Aorta (tissue), 5 donors: ENCODE measurements at places on chromosomes 7 and 10. TPM values are rescaled to one million over a fixed set of nuclear protein-coding genes. Genes with fewer than 3 reads are reported as not detected.

DNA sequence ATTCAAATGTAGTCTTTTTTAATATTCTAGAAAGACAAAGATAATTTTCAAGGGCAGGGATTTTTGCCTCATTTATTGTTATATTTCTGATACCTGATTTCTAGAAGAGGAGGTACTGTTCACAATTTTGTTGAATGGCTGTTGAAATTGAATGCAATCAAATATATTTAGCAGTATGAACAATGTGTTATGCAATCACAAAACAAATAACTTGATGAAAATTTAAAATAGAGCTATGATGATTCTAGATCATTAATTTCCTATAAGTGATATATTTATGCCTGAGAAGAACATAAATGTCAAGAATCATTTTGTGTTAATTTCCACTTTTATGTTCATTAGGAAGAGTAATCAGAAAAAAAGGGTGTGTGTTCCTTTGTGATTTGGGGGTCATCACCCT lies 114.6 kb upstream of the CNTNAP2 start:
- DNase-seq, result no peak

DNA sequence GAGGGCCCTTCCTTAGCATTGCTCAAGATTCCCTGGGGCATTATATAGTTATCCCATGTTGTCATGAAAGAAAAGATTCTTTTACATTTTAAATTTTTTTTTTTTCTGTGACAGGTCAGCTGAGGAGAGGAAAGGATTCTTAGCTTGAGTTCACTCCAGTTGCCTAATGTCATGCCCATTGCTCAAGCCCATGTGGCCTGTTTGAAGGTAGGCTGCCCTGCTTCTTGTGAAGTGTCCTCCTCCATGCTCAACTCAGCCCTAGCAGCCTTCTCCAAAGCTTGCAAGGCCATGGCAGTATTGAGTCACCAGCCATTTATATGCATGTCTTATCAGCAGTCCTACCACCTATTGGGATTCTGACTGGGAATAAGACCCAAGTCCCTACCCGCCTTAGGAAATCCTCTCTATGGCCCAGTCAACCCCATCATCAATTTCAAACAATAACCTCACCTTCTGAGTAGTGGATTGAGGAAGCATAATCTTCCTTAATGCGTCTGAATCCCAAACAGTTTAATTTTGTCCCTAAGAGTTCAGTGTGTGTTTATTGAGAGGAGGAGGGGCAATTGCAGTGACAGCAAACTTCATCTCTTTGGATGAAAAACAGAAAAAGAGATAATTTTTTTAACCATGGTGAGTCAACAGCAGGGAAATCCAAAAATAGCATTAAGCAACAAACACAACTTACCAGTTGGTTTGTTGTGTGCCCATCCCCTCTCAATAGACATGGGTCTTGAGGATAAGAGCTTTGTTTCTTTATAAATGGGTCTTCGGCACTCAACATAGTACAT lies 38.6 kb upstream of the WASL start:
- no peak for DNase-seq

- no peak for DNase-seq
Measured at GRCh38 chr7:75842836-75843446, 29.3 kb upstream of the CCL24 start.

GRCh38 chr10:118768041-118768919 lies 13.5 kb upstream of the CACUL1 start:
- no peak for DNase-seq

DNA sequence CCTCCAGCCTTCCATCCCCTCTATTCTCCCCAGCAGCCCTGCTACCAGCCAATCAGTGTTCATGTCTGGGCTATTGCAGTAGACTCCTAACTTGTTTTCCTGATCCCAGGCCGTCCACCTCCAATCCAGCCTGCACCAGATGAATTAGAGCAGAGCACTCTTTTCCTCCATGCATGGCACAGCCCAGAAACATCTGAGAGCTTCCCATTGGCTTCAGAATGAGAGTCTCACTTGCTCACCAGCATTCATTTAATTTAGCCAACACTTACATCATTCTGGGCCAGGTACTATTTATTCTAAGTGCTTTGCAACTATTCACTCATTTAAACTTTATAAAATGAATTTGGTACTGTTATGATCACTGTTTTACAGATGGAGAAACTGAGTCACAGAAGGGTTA lies 51.4 kb upstream of the DUSP5 start:
- DNase-seq, result no peak

DNA sequence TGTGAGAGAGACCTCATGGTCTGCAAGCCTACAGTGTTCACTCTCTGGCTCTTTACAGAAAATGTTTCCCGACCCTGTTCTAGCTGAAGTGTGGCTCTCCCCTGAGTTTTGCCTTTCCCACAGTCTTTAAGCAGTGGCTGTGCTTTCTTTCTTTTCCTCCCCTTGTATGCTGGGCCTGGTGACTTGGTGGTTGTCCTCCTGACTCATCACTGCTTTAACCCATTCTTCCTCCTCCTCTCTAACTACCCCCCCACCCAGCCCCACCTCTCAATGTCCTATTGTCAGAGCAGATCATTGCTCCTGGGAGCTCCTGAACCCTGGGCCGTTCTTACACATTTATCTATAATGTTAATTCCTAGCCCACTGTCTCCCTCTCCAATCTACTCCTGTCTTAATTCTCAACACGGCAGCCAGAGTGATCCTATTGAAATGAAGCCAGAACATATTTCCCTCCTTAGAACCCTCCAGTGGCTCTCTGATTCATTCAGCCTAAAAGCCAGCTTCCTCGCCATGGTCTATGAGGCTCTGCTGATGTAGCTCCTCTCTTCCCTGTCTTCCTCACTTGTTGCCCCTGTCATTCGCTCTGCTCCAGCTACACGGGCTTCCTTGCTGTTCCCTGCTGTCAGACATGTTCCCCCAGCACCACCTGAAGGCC lies 55.0 kb downstream of the DENND11 start:
- no peak for DNase-seq

GRCh38 chr7:101815826-101816594 lies 1.4 kb upstream of the CUX1 start:
- DNase-seq, result peak; percentile 81

Gene GHRHR
- 1.4 TPM for total RNA-seq

Gene CYP26A1
- not detected for total RNA-seq

Gene NRP1
- total RNA-seq, result 221 TPM

Gene APBB1IP
- 18.5 TPM for total RNA-seq

Gene CDNF
- 1.9 TPM for total RNA-seq

Gene PAPOLB
- total RNA-seq, result 0.54 TPM

Gene CALD1
- total RNA-seq, result 1,700 TPM

Gene TMEM213
- not detected for total RNA-seq
